ENCODE measurements at places on chromosomes 13 and 19.

DNA sequence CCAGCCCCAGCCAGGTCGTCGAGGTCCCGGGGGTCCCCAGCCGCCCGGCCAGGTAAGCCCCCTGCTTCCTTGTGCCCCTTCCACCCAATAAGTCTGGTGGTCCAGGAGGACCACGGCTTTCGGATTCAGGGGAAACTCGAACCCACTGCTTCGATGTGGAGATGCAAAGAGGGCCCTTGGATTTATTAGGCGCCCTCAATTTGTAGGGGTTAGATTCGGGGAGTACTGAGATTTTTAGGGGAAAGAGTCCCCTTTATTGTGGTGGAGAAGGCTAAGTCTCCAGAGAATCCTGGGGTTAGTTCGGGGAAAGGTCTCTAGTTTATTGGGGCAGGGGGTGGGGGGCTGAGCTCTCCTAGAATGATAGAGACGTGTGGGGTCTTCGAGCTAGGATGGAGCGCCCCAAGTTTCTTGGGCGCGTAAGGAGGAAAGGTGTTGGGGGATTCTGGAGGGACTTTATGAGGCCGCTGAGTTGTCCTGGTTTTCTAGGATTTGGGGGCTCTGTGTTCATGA lies 3.8 kb upstream of the LTBP4 start:
- no peak for DNase-seq

GRCh38 chr19:48319647-48320541 lies 5.5 kb upstream of the EMP3 start:
- DNase-seq = peak; percentile 68

DNA sequence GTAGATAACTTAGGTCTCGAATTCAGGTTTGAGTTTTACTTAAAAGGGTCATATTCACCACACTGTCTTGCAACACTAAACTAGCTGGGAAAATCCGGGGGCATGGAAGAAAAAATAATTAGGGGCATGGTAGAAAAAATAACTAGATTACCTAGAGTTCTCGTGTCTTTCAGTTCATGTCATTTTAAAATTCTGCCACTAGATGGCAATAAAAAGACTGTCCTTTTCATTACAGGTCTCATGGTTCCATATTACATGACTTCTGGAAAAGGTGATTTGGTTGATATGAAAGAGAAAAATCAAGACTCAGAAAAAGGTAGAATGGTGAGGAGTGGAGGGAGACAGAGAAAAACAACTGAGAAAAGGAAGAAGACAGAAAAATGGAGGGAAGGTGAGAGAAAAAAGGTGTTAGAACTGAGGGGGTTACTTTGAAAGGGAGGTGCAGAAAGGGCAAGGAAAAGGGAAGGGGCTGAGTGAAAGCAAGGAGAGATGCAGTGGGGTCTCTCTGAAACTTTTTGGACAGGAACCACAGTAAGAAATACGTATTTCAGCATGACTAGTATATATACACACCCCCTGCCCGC lies 299.0 kb downstream of the KLF12 start:
- DNase-seq = no peak

DNA sequence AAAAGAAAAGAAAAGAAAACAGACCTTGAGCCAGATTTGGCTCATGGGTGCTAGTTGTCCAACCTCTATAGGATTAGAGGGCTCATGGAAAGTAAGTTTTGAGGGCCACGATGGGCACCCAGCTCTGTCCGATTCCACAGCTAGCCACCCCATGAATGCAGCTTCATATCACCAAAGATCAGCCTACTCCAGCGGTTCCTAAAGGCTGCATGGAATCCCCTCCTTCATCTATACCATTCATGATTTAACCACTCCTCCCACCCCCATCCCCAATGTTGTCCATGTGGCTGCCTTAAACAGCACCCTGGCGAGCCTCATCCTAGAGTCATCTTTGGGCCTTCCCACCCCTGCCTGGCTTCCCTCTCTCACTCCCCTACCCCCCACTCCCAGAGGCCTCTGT lies 2.1 kb downstream of the MVB12A start:
- DNase-seq = no peak

DNA sequence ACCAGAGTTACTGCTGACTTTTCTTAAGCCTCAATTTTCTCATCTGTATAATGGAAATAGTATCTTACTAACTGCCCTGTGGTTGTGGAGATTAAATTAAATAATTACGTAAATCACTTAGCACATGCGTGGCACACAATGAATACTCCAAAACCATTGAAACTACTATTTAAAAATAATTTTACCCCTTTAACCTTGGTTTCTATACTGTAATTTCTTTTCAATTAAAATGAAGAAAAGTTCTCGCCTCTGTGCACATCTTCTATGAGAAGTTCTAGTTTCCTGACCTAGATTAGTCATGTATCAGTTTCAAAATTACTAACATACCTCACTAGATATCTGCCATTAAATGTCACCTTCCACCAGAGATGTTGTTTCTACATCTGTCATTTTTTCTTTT lies 5.7 kb downstream of the SLITRK1 start:
- DNase-seq = no peak

DNA sequence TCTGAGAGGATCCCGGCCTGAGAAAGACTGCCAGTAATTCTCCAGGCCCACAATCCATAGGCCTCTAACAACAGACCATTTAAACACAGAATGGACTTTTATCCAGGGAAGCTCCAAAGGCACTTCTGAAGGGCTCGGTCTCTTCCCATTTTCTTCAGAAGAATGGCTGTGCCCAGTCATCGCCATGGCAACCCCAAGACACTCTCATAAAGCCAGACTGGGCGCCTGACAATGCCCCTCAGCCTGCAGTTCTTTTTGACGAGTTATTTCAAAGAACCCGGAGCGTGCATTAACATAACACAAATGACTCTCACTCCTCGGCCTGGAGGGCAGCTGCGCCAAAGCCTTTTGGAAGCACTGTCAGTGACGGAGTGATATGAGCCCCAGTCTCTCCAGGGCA lies 61.0 kb downstream of the RASA3 start:
- DNase-seq = no peak

DNA sequence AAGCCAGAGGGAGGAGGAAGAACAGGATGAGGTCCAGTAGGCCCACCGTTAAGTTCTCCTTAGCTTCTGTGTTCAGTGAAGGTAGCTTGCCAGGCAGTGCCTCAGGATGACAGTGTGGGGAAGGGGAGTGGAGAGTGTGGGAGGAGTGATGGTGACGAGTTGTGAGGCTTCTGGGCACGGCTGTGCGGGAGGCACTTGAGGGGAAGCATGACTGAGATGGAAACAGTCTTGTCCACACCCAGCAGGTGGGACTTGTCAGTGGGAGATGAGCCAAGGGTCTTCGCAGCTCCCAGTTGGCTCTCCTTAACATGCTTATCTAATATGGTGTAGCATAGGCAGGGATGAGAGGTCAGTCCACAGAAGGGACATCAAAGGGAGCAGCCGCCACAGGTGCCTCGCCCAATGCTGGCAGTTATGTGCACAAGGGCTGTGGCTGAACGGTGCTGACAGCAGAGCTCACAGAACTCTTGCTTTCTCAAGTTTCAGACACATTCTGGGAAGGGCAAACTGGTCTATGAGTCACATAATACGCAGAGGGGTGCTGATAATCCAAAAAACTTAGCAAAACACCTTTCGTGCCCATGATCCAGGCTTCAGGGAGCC lies 47.5 kb downstream of the OXGR1 start:
- DNase-seq = no peak

GRCh38 chr19:19276851-19277250 lies 3.8 kb upstream of the TM6SF2 start:
- DNase-seq = no peak

DNA sequence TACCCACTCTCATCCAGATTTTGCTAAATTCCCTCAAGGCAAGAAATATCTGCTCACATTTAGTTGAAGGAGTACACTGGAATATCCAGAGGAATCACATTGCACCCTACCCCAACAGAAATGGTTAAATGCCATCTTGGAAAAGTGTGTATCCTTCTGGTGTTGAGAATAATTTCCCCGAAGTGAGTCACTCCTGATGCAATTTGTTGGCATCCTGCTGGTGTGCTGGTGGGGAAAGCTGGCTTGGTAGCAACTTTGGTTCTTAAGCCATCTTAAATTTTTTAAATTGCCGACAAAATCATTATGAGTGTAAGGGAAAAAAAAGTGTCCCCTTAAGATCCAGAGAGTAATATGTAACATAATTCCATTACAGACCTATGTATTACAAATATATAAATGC lies 337.3 kb upstream of the DACH1 start:
- DNase-seq = no peak

DNA sequence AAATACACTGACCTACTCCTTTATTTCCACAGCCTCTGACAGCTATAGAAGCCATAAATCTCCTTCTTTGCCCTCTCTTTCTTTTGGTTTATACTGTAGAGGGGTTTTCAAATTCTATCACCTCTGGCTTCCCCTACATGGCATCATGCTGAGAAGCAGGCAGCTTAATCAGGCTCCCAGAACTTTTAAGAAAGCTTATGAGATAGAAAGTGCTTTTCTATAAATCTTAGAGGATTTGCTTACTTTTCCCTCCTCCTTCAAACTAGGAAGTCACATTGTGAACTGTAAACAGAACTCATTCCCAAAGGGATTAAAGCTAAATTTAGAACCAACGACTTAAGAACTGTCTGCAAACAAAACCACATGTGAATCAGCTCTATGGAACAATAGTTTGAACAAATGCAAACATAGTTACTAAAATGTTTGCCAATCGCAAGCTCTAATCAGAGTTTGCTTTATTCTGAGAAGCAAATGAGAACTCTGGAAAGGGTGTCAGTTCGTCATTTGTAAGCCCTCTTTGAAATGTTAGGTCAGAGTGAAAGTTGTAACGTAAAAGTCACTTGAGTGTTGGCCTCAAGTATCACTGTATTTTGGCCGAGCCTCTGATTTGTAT lies 344.1 kb downstream of the RFC3 start:
- DNase-seq = no peak

Measured in activated gamma-delta T cell treated with anti-CD3 and anti-CD28 coated beads, Interleukin-2, amount 50 U/mL, for 16 hours (primary cell).